ENCODE measurements at places on chromosomes 5 and 9.
A peak's percentile ranks its signal among the peaks of the same experiment; 100 is the strongest.

DNA sequence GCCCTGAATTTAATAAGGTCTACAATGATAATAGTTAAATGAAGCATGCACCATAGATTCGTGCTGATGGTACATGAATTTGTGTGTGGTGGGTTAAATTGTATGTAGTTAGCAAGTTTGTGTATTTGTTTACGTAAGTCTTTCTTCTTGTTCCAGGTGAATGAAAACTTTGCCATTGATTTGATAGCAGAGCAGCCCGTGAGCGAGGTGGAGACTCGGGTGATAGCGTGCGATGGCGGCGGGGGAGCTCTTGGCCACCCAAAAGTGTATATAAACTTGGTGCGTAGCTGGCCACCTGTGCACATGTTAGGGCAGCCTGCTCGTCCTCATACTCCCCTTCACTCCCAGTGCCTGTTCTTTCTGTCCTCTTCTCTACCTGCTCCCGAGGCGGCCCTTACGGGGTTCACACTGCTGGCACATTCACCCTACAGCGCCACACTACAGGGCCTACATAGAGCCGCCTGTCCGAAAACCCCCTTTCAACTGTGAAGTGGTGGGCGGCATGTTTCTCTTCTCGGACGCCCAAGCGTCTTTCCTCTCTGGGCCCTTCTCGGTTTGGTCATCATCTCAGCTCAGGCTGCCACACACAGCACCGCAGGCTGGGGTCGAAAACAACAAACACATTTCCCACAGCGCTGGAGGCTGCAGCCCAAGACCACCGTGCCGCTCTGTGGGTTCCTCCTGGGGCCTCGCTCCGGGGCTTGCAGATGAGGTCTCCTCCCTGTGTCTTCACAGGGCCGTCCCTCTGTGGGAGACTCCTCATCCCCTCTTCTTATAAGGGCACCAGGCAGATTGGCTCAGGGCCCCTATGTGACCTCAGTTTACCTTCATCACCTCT lies 13.2 kb downstream of the NDUFS6 start:
- no peak for DNase-seq

GRCh38 chr5:64637144-64637543 lies 53.2 kb upstream of the SHISAL2B start:
- DNase-seq = no peak

- peak; percentile 67 for DNase-seq
Observed at GRCh38 chr5:56710826-56711590, 104.3 kb upstream of the MAP3K1 start.

DNA sequence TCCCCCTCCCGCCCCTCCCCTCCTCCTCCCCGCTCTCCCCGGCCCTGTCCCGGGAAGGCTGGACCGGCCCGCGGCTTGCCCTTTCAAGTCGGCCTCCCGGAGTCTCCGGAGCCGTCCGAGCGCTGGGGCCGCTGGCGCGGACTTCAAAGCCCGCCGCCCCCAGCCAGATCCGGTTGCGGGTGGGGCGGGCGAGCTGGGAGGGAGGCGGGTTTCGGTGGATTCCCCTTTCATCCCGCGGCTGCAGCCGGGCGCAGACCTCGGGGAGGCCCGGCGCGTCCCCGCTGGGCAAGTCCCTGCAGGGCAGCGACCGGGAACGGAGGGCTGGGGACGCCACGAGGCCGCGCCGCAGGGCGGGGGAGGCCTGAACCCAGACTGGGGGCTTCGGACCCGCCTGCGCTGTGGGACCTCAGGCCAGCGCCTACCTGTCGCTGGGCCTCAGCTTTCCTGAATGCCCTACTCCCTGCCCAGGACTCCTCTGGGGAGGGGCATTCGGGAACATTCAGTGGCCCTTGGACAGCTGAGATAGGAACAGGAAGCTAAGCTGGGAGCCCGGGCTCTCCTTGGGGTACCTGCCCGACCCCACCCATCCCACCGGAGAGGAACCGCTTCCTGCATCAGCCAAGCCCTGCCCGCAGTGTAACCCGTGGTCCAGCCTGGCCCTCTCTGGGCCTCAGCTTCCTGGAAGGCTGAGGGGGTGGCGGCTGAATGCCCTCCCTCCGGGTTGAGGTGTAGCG lies 23.4 kb downstream of the C9orf50 start:
- DNase-seq = peak; percentile 88

GRCh38 chr9:123658792-123659191 lies 271.1 kb downstream of the DENND1A start:
- DNase-seq = peak; percentile 14

- DNase-seq = no peak
Observed at GRCh38 chr5:1668141-1668721, 131.4 kb downstream of the MRPL36 start.

- peak; percentile 59 for DNase-seq
Observed at GRCh38 chr9:126334721-126335621, 8.3 kb downstream of the MVB12B start.

GRCh38 chr5:62592558-62592957 lies 13.9 kb downstream of the LRRC70 start:
- no peak for DNase-seq

GRCh38 chr5:32595118-32595517 lies 9.8 kb downstream of the SUB1 start:
- no peak for DNase-seq

- DNase-seq = no peak
Observed at GRCh38 chr5:113242481-113243348, 192.1 kb downstream of the TSSK1B start.

GRCh38 chr9:81879501-81879916 lies 48.7 kb upstream of the SPATA31D4 start:
- DNase-seq = no peak

- no peak for DNase-seq
Observed at GRCh38 chr9:126636983-126637798, 23.5 kb downstream of the LMX1B start.

DNA sequence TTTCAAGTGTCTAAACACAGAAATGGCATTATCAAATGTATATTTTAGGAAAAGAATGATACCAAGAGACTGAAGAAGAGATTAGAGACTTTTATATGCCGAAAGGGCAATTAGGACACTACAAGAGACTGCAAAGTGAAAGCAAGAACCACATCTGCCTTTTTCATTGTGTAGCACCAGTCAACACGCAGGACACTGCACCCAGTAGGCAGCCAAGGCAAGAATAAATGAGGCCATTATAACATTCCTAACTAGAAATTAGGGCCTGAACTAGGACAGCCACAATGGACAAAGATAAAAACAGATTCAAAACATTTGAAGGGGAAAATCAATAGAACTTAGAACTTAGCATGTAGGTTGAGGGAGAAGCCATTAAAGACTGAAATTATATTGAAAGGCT lies 10.8 kb downstream of the CETN3 start:
- no peak for DNase-seq

GRCh38 chr5:60517094-60517694 lies 182.8 kb downstream of the DEPDC1B start:
- no peak for DNase-seq

DNA sequence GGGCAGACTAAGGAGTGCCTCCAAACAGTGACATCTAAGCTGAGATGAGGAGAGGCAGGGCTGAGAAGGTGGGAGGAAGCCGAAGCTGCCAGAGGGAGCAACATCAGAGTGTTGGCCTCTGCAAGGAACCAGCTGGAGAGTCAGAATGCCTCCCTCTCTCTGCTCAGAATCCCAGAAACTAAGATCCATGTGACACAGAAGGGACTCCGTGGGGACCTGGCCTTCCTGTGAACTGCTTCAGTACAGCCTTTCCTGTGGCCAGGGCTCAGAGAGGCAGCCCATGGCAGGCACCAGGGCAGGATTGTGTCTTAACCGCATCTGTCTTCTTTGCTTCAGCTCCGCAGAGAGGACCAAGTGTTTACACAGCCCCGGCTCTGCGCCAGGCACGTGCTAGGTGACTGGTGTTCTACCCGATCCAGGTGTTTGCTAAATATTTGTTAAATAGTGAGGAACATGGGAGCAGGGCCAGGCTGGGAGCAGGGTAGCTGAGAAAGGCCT lies 33.5 kb downstream of the KCNMB1 start:
- no peak for DNase-seq

DNA sequence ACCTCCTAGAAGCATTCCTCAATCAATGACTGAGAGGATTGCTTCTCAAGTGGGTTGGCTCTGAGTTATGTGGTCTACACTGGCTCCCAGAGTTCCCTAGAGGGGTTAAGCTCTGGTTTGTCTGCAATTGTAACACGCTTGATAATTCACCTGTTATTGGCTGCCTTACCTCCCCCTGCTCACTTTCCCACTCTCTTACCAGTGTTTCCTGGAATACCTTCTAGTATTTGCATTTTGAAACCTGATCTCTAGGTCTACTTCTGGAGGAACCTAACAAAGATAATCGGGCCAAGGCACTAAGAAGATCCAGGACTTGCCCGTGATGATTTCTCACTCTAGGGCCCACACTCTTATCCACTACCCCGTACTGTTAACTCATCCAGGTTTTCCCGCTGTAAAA lies 110.1 kb upstream of the MAP3K1 start:
- no peak for DNase-seq

GRCh38 chr9:72728031-72728770 lies 206.8 kb downstream of the TMC1 start:
- no peak for DNase-seq

- DNase-seq = no peak
Observed at GRCh38 chr5:7214906-7215416, 181.0 kb upstream of the ADCY2 start.

GRCh38 chr5:54234304-54234933 lies 76.0 kb downstream of the ARL15 start:
- DNase-seq = peak; percentile 69

- no peak for DNase-seq
Observed at GRCh38 chr9:89554307-89555035, 50.3 kb upstream of the GADD45G start.

GRCh38 chr9:37243588-37244345 lies 123.4 kb downstream of the ZCCHC7 start:
- no peak for DNase-seq

GRCh38 chr5:138663009-138663408 lies 87.8 kb upstream of the HSPA9 start:
- no peak for DNase-seq

DNA sequence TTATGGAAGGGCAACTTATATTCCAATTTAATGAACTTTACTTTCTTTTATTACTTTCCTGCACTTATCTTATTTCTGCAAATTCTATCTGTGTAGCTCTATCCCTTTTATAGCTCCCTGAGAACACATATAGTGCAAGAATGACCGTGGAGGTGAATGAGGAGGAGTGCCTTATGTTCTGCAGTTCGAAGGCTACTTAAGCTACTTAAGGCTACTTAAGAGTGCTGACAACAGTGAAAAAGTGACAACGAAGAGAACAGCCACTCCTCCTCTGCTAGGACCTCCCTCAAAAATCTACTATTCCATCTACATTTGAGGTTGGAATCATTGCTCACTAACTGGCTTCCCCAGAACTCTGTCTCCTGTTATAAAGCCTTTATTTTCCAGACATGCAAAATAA lies 1365.7 kb upstream of the C9orf72 start:
- DNase-seq = no peak

Data from iris pigment epithelial cell (primary cell).